ENCODE measurements at places on chromosomes 4 and X.

- DNase-seq = no peak
Observed at GRCh38 chr4:88911246-88912212, 145.5 kb downstream of the FAM13A start.

- no peak for DNase-seq
Observed at GRCh38 chr4:171714791-171715454, 98.3 kb upstream of the GALNTL6 start.

- no peak for DNase-seq
Observed at GRCh38 chr4:122764821-122765215, 32.3 kb downstream of the BBS12 start.

DNA sequence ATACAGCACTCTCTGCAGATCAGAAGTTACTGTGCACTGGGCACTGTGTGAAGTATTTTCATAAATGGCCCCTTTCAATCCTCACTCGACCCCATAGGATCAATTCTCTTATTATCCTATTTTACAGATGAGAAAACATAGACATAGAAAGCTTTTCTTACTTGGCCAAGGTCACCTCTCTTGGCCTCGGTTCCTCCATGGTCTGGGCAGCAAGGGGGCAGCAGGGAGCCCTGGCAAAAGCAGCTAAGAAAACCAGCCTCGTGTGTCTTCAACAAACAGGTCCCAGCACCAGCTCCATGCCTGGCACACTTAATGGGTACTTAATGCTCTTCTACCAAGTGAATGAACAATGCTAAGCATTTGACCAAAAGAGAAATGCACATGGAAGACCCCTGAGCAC, 34.4 kb downstream of the BST1 start:
- no peak for DNase-seq

- DNase-seq = peak; percentile 56
Observed at GRCh38 chr4:47926667-47927258, 12.4 kb upstream of the NFXL1 start.

DNA sequence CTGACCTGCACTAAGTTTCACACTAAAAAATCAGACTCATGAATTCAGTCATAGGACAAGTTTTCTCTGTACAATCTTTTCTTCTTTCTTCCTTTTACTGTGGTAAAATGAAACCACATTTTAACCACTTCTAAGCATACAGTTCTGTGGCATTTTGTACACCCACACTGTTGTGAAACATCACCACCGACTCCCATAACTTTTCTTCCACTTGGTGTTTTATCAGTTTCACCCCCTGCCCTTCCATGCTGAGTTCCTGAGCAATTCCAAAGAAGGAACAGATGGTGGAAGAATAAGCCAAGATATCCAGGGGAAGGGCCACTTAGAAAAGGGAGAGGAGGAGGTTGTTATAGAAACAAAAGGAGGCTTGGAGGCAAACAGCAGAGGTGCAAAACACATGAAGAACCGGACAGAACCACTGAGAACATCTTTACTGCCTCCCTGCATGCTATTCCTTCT, 22.6 kb downstream of the SLC25A4 start:
- no peak for DNase-seq

DNA sequence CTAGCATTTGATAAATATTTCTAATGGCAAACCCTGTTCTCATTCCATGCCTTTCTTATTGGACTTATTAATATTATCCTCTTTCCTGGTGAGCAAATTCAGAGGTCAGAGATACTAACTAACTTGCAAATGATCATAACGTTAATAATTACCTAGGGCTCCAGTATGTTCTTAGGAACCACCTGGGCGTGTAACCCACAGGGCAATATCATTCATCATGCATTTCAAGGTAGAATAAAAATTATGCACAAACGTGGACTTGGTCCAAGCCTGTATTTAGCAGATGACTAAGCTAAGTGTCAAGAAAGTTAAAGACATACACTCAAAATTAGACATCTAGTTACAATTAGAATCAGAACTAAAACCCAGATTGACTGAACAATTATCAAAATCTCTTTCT, 850.1 kb downstream of the TRIML1 start:
- no peak for DNase-seq

- DNase-seq = no peak
Observed at GRCh38 chr4:139209470-139210063, 32.5 kb upstream of the ELF2 start.

- DNase-seq = peak; percentile 36
Observed at GRCh38 chr4:40608628-40609027, 21.0 kb downstream of the RBM47 start.

- no peak for DNase-seq
Observed at GRCh38 chr4:110034026-110034393, 121.3 kb downstream of the EGF start.

GRCh38 chr4:141711211-141711610, 74.8 kb downstream of the IL15 start:
- DNase-seq = no peak

GRCh38 chr4:10098780-10099160, 17.8 kb downstream of the WDR1 start:
- no peak for DNase-seq

DNA sequence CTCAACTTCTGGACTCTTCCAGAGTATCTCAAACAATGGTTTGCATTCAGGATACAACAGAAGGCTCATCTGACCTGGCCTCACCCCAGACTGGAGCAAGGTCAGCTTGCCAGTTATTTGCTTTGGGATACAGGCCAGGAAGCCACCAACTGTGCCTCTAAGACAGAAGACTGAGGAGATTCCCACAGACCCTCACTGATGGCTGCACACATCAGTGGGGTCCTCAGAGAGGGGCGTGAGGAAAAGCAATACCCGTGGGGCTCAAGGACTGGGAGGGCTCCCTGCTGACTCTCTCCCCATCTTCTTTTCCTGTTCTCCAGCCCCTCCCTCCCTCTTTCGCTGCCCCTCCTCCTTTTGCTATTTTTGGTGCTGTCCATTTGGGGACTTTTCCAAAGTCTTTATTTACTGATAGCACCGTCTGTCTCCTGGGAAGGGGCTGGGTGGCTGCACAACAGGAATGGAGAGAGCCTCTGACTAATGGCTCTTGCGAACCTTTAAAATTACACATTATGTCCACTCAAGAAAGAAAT, 23.2 kb downstream of the RELL1 start:
- no peak for DNase-seq

DNA sequence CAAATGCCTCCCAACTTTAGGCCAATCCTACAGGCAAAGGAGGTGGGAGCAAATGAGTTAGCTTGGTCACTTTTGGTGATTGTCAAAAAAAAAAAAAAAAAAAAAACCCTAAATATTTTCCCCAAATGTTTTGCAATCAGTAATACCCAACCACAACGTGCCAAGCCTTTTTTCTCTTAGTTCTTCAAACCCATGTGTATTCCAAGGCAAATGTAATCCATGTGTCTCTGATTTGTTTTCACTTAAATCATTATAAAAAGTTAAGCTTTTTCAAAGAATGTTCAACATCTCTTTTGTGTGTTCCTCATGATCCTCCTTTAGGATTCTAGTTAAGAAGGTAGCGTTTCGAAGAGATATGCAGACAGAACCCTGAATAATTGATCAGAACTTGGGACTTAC, 328.4 kb downstream of the PAPSS1 start:
- no peak for DNase-seq

GRCh38 chrX:1252861-1253260, 15.8 kb upstream of the CSF2RA start:
- DNase-seq = no peak

- DNase-seq = no peak
Observed at GRCh38 chr4:98383431-98384106, 122.4 kb downstream of the RAP1GDS1 start.

GRCh38 chr4:176054942-176055341, 10.7 kb upstream of the WDR17 start:
- DNase-seq = no peak

GRCh38 chr4:37073226-37073840, 171.2 kb upstream of the NWD2 start:
- DNase-seq = no peak

GRCh38 chrX:13093529-13094140, 49.2 kb upstream of the FAM9C start:
- no peak for DNase-seq

DNA sequence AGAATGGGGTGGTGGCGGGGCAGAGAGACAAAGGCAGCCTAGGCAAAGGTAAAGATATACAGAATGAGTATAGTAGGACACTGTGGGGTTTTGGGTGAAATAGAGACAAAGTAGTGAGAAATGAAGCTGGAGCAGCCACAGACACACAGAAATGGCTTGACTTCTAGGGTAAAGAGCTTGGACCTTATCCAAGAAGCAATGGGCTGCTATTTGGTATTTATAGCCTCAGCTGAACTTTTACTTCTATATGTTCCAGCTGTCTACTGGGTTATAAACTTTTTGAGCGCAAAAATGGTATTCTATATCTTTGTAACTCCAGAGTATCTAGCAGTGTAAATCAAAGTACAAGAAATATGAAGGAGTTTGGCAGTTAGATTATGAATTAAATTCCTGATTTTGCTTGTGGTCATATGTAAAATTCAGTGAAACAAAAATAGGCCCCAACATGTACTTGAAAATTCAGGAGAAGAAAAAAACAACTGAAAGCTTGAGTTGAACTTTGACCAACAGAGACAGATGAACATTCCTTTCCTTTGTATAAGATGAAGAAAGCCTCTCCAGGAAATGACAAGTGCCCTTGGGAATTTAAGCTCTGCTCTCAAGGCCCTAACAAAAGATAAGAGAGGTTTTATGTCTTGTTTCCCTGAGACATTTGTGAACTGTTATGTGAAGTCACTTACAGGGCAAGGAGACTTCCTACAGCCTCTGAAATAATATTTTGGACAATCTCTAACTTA, 354.1 kb downstream of the CHIC1 start:
- DNase-seq = no peak

GRCh38 chr4:7285244-7286094, 93.1 kb downstream of the SORCS2 start:
- DNase-seq = no peak

DNA sequence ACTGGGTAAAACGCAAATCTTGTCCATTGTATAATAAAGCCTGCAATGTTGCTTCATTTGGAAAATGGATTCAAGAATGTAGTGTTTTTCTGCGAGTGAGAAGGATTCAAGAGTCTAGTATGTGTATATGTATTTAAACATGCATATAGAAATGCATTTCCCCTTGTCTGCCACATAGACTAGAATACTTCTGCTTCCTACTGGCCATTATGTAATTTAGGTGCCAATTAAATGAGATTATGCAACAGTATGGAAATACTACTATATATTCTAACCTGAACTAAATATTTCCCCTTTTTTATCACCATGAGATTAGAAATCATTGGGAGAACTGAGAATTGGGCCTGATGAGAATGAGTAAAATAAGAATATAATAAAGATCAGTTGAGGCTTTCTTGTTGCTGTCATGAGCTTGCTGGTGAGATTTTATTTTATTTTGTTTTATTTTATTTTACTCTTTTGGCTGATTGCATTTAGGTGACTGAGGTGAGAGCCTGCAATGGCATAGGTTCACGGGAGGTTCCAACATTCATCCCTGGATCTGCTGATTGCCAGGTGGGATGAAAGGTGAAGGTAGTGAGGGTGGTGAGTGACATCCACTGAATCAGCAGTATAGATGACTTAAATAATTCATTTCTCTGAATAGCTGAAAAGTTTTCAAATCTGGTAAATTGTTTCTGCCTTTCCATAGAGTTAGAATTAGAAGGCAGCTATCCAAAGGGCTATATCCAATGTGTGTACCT, 95.6 kb upstream of the SLC4A4 start:
- DNase-seq = no peak

GRCh38 chr4:161573836-161574235, 590.0 kb downstream of the FSTL5 start:
- DNase-seq = no peak

- DNase-seq = no peak
Observed at GRCh38 chr4:7658341-7659204, 223.8 kb upstream of the PSAPL1 start.

DNA sequence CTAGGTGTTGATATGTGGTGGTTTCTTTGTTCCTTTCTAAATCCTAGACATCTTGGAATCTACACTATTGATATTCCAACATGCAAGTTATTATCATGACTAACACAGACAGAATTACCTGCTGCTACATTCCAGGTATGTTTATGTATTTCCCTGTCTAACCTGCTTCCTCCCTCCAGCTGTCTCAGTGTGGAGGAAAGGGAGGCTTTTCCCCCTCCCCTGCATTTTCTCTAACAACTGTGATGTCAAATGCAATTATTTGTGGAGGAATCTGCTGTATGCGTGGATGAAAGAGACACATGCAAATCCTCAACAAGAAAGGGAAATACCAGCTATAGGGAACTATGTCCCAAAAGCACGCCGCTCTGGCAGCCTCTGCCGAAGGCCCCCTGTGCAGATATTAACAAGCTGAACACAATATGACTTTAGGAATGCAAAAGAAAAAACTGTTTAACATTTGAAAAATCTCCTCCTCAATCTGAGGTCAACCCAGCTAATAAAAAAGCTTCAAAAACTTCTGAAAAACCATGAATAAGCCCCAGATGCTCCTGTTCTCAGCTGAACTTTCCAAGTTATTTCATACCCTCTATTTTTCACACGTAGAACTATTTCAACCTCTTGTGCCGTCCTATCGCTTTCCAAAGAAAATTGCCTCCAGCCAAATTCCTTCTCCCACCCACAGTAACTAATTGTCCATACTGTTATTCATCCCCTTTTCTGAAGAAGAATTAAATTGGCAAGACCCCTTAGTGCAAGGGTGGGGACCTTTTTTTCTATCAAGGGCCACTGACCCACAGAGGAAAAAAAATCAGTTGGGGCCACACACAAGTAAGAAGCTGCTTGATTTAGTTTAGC, 225.1 kb upstream of the GPC4 start:
- DNase-seq = no peak

GRCh38 chrX:138026211-138026610, 460.3 kb downstream of the ZIC3 start:
- peak; percentile 16 for DNase-seq

DNA sequence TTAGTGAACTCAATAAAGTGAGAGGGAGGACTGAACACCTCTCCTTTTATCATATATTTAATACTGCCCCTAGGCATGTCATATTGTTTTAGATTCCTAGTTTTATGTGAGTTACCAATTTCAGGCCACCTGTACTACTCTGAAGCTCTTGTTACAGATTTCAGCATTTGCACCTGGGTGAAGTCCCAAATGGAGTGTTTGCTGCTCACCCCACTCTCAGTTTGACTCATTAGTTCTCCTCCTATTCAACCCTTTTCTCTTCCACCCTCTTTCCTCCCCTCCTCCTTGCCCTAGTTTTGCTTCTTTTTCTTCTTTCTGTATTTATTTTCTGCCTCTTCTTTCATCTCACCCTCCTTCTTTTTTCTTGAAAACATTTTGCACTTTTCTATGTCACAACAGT, 1852.2 kb upstream of the IGFBP7 start:
- DNase-seq = no peak

GRCh38 chr4:1036095-1036494, 24.7 kb downstream of the FGFRL1 start:
- no peak for DNase-seq

DNA sequence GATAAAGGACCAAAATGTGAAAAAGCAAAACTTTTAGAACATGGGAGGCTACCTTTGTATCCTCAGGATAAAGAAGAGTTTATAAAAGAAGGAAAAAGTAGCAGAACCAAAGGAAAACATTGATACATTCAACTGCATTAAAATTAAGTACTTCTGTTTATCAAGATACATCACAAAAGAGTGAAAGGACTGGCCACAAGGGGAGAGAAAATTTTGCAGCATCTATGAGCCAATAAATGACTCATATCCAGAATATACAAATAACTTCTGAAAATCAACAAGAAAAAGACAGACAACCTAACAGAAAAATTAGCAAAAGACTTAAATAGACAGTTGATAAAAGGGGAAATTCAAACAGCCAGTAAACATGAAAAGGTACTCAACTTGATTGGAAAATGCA, 177.1 kb downstream of the RBMX2 start:
- no peak for DNase-seq

Measured in SK-N-DZ (cell line).